Esophagus muscularis mucosa (tissue), 4 donors: ENCODE measurements at places on chromosomes 11 and 22.
A peak's percentile ranks its signal among the peaks of the same experiment; 100 is the strongest.

DNA sequence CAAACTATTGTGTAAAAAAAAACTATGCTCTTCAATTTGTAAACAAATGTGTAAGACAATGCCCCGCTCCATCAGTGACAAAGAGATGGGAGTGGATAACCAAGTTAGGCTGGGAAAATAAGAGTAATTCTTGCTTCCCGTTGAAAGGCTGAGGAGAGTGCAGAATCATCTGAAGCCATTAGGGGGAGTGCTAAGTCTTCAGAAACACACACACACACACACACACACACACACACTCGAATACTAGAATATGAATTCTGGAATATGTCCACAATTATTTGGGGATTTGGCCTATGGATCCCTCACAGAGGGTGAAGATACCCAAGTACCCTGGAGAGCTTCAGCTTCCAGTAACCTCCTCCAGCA lies 27.8 kb upstream of the ROBO3 start:
- no peak for DNase-seq
- H3K27me3 ChIP-seq, result peaks cover 60% of the 10 kb centered on the region
- peaks cover 28% of the 10 kb centered on the region for H3K4me1 ChIP-seq
- no peaks in the 10 kb centered on the region for H3K36me3 ChIP-seq
- peak overlapping the region; percentile 68 for H3K27ac ChIP-seq

- no peaks in the 10 kb centered on the region for H3K4me1 ChIP-seq
- DNase-seq, result peak; percentile 26
- H3K27me3 ChIP-seq, result no peaks in the 10 kb centered on the region
- H3K4me3 ChIP-seq, result no peak overlapping the region
Measured at GRCh38 chr22:35178446-35178845, 78.8 kb upstream of the HMGXB4 start.

GRCh38 chr22:36925388-36926290 lies 12.2 kb downstream of the CSF2RB start:
- no peaks in the 10 kb centered on the region for H3K36me3 ChIP-seq
- no peaks in the 10 kb centered on the region for H3K27me3 ChIP-seq
- peaks cover 3% of the 10 kb centered on the region for H3K4me1 ChIP-seq
- no peak for DNase-seq
- H3K27ac ChIP-seq, result no peak overlapping the region
- no peak overlapping the region for H3K4me3 ChIP-seq

DNA sequence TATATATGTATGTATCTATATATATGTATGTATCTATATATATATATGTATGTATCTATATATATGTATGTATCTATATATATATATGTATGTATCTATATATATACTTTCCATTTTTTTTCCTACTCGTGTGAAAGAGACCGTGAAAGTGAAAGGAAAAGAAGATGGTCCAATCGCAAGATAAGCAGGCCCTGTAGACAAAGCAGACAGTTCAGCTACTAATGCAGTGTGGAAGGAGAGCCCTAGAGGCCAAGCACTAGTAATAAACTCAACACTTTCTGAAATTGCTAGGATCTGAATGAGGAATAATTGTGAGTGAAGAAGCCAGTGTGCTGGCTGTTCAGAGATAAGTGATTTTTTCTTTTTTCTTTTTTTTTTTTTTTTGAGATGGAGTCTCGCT lies 47.2 kb downstream of the MCHR1 start:
- no peak for DNase-seq
- H3K36me3 ChIP-seq, result no peaks in the 10 kb centered on the region
- H3K4me1 ChIP-seq, result peaks cover 2% of the 10 kb centered on the region
- H3K27ac ChIP-seq, result no peak overlapping the region
- no peak overlapping the region for H3K4me3 ChIP-seq

DNA sequence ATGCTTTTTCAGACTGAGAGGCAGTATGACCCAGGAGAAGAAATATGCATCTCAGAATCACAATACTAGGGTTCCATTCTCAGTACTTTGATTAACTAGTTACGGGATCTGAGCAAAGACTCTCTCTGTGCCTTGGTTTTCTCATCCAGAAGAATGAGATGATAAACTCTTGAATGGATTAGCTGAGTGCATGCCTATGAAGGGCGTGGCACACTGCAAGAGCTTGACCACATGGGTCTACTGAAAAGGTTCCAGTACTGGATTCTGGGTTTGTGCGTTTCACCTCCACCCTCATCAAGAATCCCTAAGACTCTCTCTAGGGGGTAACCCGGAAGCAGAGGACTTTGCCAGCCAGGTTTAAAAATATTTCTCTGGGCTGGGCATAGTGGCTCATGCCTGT lies 25.6 kb downstream of the PGA5 start:
- H3K36me3 ChIP-seq, result no peaks in the 10 kb centered on the region
- no peak for DNase-seq
- H3K27me3 ChIP-seq, result no peaks in the 10 kb centered on the region
- no peaks in the 10 kb centered on the region for H3K4me1 ChIP-seq

DNA sequence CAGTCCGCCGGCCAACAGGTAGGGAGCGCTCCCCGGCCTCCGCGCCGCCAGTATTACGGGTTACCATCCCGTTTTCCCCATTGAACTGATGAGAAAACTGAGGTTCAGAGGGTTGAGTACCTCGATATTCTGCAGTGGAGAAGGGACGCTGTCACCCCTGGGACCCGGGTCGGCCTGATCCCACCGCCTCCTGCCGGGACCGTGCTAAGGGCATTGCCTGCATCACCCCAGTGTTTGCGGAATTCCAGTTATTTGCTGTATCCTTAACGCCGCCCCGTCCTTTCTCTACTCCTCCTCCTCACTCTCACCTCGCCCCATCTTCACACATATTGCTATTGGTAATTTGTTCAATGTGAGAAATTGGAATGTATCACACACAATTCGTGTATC lies 370 bp upstream of the A4GALT start:
- H3K27me3 ChIP-seq, result no peaks in the 10 kb centered on the region
- no peak for DNase-seq
- H3K4me1 ChIP-seq, result peaks cover 44% of the 10 kb centered on the region
- peak overlapping the region; percentile 83 for H3K4me3 ChIP-seq
- no peaks in the 10 kb centered on the region for H3K36me3 ChIP-seq

DNA sequence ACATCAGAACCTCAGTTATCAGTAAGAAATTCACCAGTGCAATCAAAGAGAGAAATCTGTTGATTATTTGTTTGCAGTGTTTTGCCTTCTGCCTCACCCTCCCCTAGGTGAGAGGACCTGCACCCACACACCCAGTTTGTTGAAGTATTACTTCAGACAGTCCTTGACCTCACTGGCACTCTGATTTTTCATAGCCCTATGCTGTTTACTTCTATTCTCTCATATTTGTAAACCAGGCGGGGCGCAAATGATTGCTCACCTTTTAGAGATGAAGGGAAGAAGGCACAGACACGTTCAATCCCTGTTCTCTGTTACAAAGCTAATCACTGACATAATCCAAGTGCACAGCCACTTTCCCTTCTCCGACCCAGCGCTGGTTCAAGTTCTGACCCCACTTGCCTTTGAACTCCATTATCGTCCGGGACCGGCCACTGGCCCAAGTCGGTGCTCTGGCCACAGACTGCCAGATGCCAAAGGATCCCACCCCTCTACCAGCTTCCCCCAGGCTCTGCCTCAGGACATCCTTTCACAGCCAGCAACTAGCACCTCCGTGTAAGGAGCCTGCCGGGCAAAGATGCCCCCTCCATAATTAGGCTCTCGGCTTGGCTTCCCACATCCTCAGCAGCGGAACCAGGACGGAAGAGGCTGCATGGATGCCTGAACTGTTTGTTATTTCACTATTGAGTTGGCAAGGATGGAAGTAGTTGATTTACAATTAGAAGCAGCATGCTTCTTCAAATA lies 1.7 kb downstream of the ETS1 start:
- H3K4me1 ChIP-seq, result no peaks in the 10 kb centered on the region
- H3K27ac ChIP-seq, result peak overlapping the region; percentile 37
- H3K27me3 ChIP-seq, result no peaks in the 10 kb centered on the region
- no peaks in the 10 kb centered on the region for H3K36me3 ChIP-seq

GRCh38 chr22:32158712-32159533 lies at the start of gene C22orf42:
TSS of gene C22orf42 (minus strand) at chr22:32159303. CDS start at chr22:32159215, 88 bp downstream.
- no peak within 1 kb of the TSS for H3K4me3 ChIP-seq
- DNase-seq, result peak; percentile 77
- H3K36me3 ChIP-seq, result no peaks in the 10 kb centered on the region
- H3K27me3 ChIP-seq, result peaks cover 5% of the 10 kb centered on the region

DNA sequence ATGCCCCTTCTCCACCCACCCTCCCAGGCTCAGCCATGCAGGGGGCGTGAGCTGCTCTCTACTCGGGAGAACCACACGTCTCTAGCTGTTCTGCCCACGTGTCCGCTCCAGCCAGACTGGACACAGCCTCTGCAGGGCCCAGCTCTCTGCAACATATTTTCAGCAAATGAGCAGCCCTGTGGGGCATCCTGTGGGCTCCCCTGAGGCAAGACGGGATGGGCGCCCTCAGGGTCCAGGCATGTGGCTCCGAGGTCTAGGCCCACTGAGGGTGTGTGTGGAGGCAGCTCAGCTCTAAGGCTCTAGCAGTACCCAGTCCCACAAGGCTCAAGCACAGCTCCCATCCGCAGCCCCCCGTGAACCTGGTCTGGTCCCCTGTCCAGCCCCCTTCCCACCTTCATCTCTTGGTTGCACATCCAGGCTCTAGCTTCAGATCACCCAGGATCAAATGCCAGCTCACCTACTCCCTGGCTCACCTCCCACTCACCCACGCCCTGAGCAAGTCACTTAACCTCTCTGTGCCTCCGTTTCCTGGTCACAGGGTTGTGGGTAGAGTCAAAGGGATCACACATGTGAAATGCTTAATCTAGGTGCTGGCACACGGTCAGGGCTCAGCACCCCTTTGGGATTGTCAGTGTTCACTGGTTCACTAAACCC lies 57.8 kb upstream of the TCF20 start:
- H3K4me1 ChIP-seq, result peaks cover 28% of the 10 kb centered on the region
- no peak overlapping the region for H3K27ac ChIP-seq
- no peak for DNase-seq
- no peak overlapping the region for H3K4me3 ChIP-seq

DNA sequence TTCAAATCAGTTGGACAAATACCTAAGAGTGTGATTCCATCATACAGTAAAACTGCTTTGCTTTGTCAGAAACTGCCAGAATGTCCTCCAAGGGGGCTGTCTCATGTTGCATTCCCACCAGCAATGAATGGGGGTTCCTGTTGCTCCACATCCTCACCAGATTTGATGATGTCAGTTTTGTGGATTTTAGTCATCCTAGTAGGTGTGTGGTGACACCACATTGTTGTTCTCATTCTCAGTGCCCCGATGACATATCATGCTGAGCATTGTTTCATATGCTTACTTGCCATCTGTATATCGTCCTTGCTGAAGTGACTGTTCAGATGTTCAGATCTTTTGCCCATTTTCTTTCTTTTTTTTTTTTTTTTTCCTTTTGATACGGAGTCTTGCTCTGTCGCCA lies 37.0 kb downstream of the CDPF1 start:
- no peak overlapping the region for H3K4me3 ChIP-seq
- no peak overlapping the region for H3K27ac ChIP-seq
- no peak for DNase-seq
- peaks cover 44% of the 10 kb centered on the region for H3K36me3 ChIP-seq
- no peaks in the 10 kb centered on the region for H3K27me3 ChIP-seq

DNA sequence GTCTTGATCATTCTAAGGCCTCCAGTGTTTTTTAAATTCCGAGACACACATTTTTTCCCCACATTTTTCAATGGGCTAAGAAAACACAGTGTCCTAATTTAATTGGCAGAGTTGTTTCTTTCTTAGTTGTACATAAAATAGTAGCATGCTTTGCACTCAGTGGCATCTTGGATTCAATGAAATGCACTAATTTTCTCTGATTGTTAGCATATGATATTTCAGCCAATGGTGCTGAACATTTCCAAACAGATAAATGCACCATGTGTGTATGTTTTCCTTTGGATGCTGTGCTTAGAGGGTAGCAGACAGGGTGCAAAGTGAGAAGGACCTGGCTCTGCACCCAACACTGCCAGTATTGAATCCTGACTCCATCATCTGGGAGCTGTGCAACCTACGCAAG lies 103.5 kb downstream of the LDLRAD3 start:
- H3K27ac ChIP-seq, result no peak overlapping the region
- H3K27me3 ChIP-seq, result no peaks in the 10 kb centered on the region
- H3K4me1 ChIP-seq, result no peaks in the 10 kb centered on the region
- DNase-seq, result no peak
- H3K4me3 ChIP-seq, result no peak overlapping the region
- H3K36me3 ChIP-seq, result no peaks in the 10 kb centered on the region

DNA sequence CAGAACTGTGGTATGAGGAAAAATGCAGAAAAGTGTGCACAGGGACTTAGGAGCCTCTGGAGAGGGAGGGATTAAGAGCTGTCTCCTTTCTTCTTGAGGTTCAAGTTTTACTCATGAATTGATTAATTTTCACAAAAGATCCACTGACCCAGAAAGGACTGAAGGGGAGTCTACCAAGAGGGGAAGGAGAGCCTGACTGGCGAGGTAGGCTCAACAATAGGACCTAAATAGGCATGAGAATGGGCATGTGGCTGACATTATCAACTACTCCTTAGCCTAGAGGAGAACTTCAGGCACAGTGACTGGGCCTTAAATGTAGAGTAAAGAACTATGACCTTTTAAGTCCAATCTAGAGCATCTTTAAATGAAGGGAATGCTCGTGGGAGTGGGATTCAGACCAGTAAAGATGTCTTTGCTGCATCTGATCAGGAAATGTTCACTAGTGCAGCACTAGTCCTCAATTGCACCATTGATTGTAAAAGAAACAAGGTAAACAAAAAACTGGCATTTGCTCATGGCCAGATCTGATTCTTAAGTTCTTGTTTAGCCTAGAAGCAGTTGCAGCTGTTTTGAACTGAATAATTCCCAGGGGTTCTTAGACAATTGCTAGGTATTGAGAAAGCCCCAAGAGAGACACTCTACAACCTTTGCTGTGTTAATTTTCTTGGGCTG lies 135.6 kb downstream of the RAB38 start:
- no peak for DNase-seq
- no peaks in the 10 kb centered on the region for H3K36me3 ChIP-seq
- H3K4me3 ChIP-seq, result no peak overlapping the region
- no peaks in the 10 kb centered on the region for H3K27me3 ChIP-seq

GRCh38 chr11:36296884-36297543 lies 926 bp downstream of the PRR5L start:
- H3K27ac ChIP-seq, result no peak overlapping the region
- no peaks in the 10 kb centered on the region for H3K36me3 ChIP-seq
- H3K4me1 ChIP-seq, result peaks cover 10% of the 10 kb centered on the region
- no peak for DNase-seq

- H3K4me1 ChIP-seq, result no peaks in the 10 kb centered on the region
- no peak overlapping the region for H3K27ac ChIP-seq
- no peaks in the 10 kb centered on the region for H3K27me3 ChIP-seq
- no peaks in the 10 kb centered on the region for H3K36me3 ChIP-seq
Measured at GRCh38 chr11:104451197-104451893, 287.4 kb upstream of the PDGFD start.

DNA sequence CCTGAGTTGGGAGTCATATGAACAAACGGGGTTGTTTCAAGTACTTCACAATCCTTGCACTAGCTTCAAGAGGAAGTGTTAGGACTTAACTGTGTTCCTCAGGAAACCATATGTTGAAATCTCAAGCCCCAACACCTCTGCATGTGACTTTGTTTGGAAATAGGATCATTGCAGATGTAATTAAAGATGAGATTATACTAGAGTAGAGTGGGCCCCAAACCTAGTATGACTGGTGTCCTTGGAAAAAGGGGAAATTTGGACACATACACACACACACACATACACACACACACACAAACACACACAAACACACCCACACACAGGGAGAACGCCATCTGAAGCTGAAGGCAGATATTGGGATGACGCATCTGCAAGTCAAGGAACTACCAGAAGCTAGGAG lies 6.4 kb upstream of the CEP295 start:
- no peak overlapping the region for H3K4me3 ChIP-seq
- DNase-seq, result no peak
- H3K27me3 ChIP-seq, result no peaks in the 10 kb centered on the region
- H3K4me1 ChIP-seq, result no peaks in the 10 kb centered on the region
- H3K27ac ChIP-seq, result no peak overlapping the region

GRCh38 chr11:199782-200181 lies 6.9 kb downstream of the SCGB1C1 start:
- H3K27me3 ChIP-seq, result no peaks in the 10 kb centered on the region
- no peak overlapping the region for H3K27ac ChIP-seq
- DNase-seq, result no peak
- peaks cover 18% of the 10 kb centered on the region for H3K4me1 ChIP-seq
- H3K36me3 ChIP-seq, result peaks cover 51% of the 10 kb centered on the region
- H3K4me3 ChIP-seq, result no peak overlapping the region
